ENCODE measurements at places on chromosomes 12 and 14. TPM values are rescaled to one million over a fixed set of nuclear protein-coding genes. Genes with fewer than 3 reads are reported as not detected.

DNA sequence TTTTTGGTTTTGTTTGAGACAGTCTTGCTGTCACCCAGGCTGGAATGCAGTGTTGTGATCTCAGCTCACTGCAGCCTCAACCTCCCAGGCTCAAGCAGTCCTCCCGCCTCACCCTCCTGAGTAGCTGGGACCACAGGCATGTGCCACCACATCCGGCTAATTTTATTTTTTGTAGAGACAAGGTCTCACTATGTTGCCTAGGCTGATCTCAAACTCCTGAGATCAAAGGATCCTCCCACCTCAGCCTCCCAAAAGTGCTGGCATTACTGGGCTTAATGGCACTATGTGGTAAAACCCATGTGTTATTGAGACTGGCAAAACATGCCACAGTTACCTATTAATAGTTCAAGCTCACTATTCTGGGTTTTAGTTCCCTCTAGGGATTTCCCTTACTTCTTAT is 51.2 kb upstream of the KCNH3 start:
- H3K27ac ChIP-seq: no peak overlapping the region
- H3K4me1 ChIP-seq: peaks cover 2% of the 10 kb centered on the region
- no peaks in the 10 kb centered on the region for H3K36me3 ChIP-seq
- H3K4me3 ChIP-seq: no peak overlapping the region

DNA sequence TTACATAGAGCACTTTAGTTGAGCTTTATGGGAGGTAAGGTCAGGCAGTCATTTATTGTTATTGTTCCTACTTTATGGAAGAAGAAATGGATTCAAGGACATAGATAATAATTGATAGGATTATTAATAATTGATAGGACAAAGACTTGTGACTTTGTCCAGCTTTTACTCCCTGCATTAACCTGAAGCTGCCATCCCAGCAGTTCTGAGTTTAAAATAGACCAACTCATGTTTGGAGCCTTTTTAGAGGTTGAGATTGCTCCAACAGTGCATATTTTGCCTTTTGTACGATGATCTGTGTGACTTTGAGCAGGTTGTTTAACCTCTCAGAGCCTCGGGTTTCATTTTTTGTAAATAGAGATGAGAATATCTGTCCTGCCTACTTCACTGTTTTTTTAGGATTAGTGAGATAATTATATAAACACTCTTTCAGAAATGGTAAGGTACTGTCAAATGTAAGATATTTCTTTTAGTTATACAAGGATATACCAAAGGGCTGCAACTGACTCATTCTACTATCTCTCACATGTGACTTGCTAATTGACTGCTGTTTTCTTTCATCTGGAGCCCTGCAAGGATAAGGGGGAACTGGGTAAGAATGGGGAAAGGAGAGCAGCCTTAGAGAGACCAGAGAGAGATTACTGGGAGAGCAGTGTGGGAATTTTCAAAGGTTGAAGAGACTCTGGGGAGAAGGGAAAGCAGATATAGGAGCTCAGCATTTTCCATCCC is 15.3 kb downstream of the WDR20 start:
- DNase-seq: peak; percentile 17
- H3K27me3 ChIP-seq: no peaks in the 10 kb centered on the region
- H3K4me3 ChIP-seq: no peak overlapping the region

DNA sequence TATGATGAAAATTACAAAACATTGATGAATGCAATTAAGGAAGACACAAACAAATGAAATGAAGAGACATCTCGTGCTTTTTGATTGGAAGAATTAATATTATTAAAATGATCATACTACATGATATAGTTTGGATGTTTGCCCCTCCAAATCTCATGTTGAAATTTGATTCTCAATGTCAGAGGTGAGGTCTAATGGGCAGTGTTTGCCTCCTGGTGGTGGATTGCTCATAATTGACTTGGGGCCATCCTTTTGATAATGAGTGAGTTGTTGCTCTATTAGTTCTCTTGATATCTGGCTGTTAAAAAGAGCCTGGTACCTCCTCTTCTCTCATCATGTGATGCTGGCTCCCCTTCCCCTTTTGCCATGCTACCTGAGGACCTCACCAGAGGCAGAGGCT is 56.7 kb downstream of the CD163L1 start:
- H3K27me3 ChIP-seq: no peaks in the 10 kb centered on the region
- no peak for DNase-seq
- no peak overlapping the region for H3K4me3 ChIP-seq
- no peaks in the 10 kb centered on the region for H3K4me1 ChIP-seq
- no peaks in the 10 kb centered on the region for H3K36me3 ChIP-seq

DNA sequence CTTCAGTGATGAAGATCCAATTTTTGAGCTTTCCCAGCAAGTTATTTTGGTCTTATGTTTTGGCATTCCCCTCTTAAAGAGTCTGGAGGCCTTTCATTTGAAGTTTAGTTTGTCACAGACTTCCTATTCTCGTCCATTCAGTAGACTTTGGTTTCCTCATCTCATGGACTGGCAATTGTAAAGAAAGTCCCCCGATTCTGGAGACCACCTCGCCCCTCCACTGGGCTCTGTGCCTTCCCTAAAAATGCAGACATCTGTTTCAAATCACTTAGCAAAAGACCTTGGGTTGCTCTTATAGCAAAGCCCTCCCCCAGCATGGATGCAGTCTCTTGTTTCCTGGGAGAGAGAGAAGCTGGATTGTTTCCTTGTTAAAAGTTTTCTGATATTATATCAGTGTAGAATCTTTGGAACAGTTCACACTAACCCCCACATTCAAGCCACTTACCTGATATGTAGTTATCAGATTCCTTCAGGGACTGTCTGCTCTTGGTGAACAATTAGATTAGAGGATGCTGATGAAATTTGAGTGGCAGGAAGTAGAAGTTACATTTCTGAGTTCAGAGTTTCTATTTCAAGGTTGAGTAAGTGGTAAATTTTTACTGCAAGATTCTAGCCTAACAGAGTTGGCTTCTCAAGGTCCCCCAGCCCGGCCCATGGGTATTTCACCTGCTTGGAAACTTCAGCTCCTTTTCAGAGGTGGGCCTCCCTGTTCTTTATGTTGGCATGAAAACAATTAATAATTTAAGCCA is 56.3 kb downstream of the PLXNC1 start:
- no peak overlapping the region for H3K27ac ChIP-seq
- no peaks in the 10 kb centered on the region for H3K4me1 ChIP-seq
- no peak for DNase-seq
- H3K27me3 ChIP-seq: no peaks in the 10 kb centered on the region

DNA sequence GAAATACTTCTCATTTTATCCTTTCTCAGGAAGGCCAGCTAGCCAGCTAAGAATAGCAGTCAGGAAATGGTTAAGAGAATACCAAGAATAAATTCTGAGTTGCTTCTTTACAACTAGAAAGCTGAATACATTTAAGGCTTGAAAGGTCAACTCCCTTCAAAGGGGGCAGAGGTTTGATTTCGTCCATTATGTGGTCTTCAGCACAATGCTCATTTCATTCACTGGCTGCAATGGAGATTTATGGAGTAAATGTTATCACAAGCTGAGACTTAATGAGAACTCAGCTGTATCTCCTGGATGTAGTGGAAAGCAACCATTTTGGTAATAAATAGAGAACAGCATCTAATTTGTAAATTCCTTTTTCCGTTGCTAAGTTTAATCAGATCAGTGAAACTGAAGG is 265.0 kb upstream of the FKBP4 start:
- peaks cover 21% of the 10 kb centered on the region for H3K4me1 ChIP-seq
- no peak for DNase-seq
- H3K27ac ChIP-seq: no peak overlapping the region
- H3K4me3 ChIP-seq: no peak overlapping the region
- no peaks in the 10 kb centered on the region for H3K27me3 ChIP-seq
- H3K36me3 ChIP-seq: no peaks in the 10 kb centered on the region

DNA sequence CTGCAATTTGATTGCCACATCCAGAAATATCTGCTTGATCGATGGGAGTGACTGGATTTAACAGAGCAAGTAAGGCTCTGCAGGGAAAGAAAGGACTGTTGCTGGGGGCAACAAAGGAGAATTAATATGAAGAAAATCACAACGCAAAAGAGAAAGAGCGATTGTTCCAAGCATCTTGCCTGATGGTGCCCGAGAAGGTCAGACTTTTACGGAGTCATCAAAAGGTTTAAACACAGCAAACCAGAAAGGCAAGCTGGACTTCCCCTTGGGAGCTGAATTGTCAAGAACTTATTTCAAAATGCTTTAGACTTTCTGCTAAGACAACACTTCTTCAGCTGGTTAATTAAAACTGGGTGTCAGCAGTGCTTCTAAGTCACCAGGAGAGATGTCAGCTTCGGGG is 791.5 kb downstream of the MED13L start:
- H3K4me3 ChIP-seq: no peak overlapping the region
- peaks cover 9% of the 10 kb centered on the region for H3K4me1 ChIP-seq
- H3K27me3 ChIP-seq: no peaks in the 10 kb centered on the region
- H3K27ac ChIP-seq: no peak overlapping the region

GRCh38 chr12:10741845-10742244 is 18.7 kb upstream of the YBX3 start:
- no peaks in the 10 kb centered on the region for H3K27me3 ChIP-seq
- no peak overlapping the region for H3K4me3 ChIP-seq
- DNase-seq: no peak
- no peak overlapping the region for H3K27ac ChIP-seq
- H3K36me3 ChIP-seq: no peaks in the 10 kb centered on the region

DNA sequence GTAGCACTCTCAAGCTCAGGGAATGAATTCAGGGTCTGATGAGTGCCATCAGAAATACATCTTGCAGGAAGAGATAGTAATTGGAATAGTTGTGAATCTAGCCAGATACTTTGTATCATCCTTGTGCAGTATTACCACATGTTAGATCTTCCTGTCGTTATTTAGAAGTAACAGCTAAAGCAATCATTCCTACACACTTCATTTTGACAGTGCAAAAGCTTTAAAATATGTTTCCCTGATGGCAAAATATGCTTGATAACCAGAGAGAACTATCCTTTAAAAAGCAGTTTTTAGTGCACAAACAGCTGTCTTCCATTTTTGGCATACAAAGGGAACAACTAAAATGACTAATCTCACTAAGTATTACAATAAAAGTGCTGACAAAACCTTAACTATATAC is 149.5 kb upstream of the SLC38A2 start:
- H3K36me3 ChIP-seq: no peaks in the 10 kb centered on the region
- no peak for DNase-seq
- H3K4me3 ChIP-seq: no peak overlapping the region
- no peak overlapping the region for H3K27ac ChIP-seq
- H3K27me3 ChIP-seq: no peaks in the 10 kb centered on the region

- no peak overlapping the region for H3K27ac ChIP-seq
- H3K36me3 ChIP-seq: no peaks in the 10 kb centered on the region
- H3K4me3 ChIP-seq: no peak overlapping the region
- no peak for DNase-seq
Measured at GRCh38 chr14:68589447-68590200, 203.2 kb downstream of the ZFP36L1 start.

DNA sequence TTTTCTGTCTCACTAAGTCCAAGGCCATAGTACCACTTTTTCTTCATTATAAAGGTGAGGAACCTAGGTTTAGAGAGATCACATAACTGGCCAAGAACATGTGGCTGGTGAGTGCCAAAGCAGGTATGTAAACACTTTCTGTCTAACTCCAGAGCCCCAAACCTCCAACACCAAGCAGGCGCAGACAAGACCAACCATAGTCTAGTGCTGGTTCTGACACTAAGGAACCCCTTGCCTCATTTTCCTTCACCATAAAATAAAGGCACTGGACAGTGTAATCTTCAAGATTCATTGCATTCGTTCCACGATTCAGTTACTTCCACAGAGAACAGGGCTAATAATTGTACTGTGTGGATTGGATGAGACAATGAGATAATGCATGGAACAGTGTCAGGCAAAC is 71.0 kb downstream of the NPAS3 start:
- no peak overlapping the region for H3K4me3 ChIP-seq
- no peak for DNase-seq
- no peaks in the 10 kb centered on the region for H3K27me3 ChIP-seq
- H3K36me3 ChIP-seq: no peaks in the 10 kb centered on the region
- no peak overlapping the region for H3K27ac ChIP-seq

DNA sequence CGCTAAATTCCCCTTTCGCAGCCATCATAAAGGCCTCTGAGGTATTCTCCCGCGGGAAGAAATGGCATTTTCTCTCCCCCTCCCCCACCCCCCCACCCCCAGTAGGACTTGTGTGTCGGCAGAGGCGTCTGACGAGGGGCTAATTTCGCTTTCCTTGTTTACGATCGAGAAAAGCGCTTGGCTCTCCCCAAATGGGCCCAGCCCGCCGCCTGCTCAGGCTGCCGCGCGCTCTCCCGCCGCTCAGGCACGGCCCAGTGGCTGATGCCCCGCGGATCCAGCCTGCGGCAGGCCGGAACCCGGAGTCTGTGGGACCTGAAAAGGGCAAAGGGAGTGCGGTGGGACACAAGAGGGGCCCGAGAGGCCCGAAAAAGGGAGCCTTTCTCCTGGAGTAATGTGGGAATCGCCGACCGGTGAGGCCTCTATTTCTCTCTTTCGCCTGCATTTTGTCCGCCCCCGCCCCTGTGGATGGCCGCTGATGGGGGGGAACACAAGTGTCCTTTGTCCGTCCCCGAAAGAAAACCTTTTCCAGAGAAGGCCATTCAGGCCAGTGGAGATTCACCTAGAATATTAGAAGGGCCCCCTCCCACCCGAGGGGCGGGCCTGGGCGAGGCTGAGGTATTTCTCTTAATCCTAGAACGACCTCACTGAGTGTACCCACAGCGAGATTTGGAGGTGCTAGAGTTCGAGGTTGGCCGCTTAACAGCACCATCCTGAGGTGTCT is 9.0 kb upstream of the HOXC6 start:
- peaks cover 100% of the 10 kb centered on the region for H3K27me3 ChIP-seq
- no peaks in the 10 kb centered on the region for H3K4me1 ChIP-seq
- no peak overlapping the region for H3K27ac ChIP-seq
- H3K36me3 ChIP-seq: no peaks in the 10 kb centered on the region
- peak; percentile 51 for DNase-seq
- H3K4me3 ChIP-seq: no peak overlapping the region

- no peak overlapping the region for H3K27ac ChIP-seq
- no peak for DNase-seq
- no peaks in the 10 kb centered on the region for H3K36me3 ChIP-seq
- H3K4me3 ChIP-seq: no peak overlapping the region
Measured at GRCh38 chr14:37969511-37969979, 238.2 kb upstream of the SSTR1 start.

- H3K27ac ChIP-seq: no peak overlapping the region
- DNase-seq: no peak
- H3K36me3 ChIP-seq: no peaks in the 10 kb centered on the region
- H3K27me3 ChIP-seq: no peaks in the 10 kb centered on the region
- no peak overlapping the region for H3K4me3 ChIP-seq
Measured at GRCh38 chr12:61530456-61530855, 729.7 kb upstream of the USP15 start.

The IGF1 gene
- not detected for total RNA-seq

The CLEC1A gene
- total RNA-seq: not detected

The TAS2R19 gene
- total RNA-seq: 7.7 TPM

The OR6C76 gene
- total RNA-seq: not detected

The MMP17 gene
- total RNA-seq: 7.1 TPM

The TPH2 gene
- not detected for total RNA-seq

The CACNA2D4 gene
- total RNA-seq: 8.5 TPM

The PLEKHH1 gene
- 17.6 TPM for total RNA-seq

The PSEN1 gene
- total RNA-seq: 55.3 TPM
